ENCODE measurements at places on chromosomes 3 and 15. TPM values are rescaled to one million over a fixed set of nuclear protein-coding genes. Genes with fewer than 3 reads are reported as not detected.
A peak's percentile ranks its signal among the peaks of the same experiment; 100 is the strongest.

DNA sequence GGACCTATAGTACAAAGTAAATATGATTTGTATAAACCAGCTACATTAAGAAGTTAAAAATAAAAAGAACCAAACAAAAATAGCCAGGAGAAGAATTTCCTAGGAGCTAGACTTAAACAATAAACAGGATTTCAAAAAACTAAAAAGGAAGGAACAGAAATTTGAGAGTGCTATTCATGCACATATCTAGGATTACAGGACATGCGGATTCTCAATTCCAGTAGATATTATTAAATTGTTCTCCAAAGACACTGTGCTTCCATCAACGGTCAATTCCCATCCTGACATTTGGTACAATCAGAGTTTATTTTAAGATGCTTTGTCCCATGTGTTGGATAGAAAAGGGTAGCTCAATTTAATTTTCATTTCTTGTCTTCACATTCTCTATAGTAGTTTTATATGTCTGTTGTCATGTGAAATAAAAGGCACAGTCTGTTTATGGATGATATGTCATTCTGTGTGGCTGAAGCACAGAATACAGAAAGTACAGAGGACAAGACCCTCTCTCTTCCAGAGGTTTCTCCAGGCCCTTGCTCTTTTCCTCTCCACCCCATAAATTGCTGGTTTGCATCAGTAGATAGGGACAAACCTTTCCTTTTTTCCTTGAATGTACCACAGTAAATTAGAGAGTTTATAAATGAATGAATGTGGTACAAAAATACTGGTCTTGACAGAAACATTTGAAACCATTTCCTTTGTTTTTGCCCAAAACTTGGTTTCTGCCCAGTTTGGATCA is 3.5 kb downstream of the PLOD2 start:
- no peak for DNase-seq

The PARP3 gene
- total RNA-seq = 5.5 TPM

DNA sequence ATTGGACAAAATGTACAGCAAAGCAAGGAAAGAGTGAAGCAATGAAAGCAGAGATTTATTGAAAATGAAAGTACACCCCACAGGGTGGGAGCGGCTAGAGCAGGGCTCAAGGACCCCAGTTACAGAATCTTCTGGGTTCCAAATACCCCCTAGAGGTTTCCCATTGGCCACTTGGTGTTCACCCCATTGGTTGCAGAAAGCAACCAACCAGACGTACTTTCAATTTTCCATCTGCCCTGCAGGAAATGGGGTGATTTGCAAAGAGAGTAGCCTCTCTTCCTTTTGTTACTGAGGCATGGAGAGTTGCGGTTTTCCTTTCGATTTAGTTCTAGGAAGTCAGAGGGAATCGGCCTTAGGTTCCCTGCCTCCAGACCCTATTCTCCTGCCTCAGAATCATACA is 2.4 kb downstream of the PML start:
- DNase-seq = no peak

The CCR9 gene
- total RNA-seq = 0.48 TPM

DNA sequence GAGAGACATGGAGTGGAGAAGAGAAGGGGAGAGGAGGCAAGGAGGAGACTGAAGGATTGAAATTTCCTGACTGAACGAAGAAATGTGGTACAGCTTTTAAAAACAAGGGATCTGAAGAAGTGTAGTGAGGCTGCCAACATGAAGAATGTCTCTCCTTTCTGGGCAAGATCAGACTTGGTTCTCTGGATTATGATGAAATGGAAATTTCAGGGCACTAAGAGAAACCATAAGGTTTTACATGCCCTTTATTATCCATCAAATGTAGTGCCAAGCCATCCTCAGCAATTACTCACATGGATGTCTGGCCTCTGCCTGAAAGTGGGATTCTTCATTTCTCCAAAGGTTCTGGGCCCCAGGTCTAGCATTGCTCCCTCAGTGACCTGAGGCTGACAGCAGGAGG is 77.6 kb upstream of the CCDC80 start:
- DNase-seq = no peak

- DNase-seq = peak; percentile 79
Observed at GRCh38 chr15:100468285-100468684, 60.5 kb downstream of the CERS3 start.

The CLDN1 gene
- total RNA-seq = 14.0 TPM

DNA sequence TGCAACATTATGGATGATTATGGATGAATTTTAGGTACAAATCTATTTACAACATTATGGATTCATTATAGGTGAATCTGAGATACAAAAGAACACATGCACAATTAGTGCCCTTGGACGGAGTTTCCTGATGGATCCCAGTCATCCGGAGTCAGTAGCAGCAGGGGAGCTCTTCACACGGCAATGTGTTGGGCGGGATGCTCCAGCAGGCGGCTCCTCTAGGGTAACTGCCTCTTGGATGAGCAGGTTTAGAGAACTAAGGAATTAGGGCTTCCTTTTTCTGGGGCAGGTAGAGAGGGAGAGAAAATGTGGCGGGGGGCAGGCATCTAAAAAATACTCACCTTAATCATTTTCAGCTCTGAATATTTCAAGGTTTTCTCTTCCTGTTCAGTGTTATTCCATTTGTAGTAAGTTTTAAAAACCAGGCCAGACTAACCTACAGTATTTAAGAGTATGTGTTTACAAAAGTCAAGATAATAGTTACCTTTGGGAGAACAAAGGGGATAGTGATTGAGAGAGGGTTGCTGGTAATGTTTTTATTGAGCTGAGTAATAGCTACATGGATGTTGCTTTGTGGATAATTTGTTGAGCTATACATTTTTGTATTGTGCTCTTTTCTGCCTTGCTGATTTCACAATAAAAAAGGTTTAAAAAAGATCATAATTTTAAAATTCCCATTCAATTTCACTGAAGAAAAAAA is 27.4 kb upstream of the GOLM2 start:
- no peak for DNase-seq

DNA sequence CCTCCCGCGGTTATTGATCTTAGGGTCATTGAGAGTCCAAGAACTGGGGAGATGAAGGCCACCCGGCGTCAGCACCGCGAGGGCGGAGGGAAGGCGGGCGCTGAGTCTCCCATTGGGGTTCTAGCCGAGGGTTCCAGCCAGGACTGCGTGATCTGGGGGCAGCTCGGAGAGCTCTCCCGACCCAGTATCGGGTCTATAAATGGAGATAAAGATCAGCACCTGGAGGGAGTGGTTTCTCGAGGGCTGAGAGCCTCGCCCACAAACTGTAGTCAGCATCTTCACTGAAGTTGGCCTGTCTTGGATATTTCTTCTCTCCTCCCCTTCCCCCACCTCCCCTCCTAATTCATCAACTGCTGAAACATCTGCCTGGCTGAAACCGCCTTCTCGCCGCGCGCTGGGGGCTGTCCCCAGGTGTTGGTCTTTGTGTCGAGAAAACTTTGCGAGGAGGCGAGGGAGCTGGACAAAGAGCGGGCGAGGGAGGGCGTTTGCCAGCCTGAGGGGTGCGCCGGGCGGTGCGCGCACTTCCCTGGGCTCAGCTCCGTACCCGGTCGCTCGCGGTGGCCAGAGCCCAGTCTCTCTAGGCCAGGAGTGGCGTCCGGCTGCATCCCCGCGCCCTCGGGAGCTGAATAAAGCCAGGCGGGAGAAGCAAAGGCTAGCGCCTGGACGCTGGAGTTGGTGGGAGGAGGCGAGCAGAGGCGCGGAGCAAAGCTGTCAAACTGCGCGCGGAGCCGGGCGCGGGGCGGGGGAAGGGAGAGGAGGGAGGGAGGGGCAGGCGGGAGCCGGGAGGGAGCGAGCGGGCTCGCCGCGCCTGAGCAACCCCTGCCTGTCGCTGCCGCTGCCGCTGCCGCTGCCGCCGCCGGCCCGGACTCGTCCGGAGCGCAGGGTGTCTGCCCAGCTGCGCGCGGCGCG is at the start of gene ST8SIA2:
ST8SIA2 (plus strand) TSS at position 811 of the 909 bp plus-strand sequence. CDS start 184 bp downstream, outside the sequence.
- peak; percentile 32 for DNase-seq

- DNase-seq = no peak
Observed at GRCh38 chr15:57865294-57865693, 158.8 kb downstream of the POLR2M start.

The PRR23E gene
- not detected for total RNA-seq

The SNUPN gene
- 13.7 TPM for total RNA-seq

DNA sequence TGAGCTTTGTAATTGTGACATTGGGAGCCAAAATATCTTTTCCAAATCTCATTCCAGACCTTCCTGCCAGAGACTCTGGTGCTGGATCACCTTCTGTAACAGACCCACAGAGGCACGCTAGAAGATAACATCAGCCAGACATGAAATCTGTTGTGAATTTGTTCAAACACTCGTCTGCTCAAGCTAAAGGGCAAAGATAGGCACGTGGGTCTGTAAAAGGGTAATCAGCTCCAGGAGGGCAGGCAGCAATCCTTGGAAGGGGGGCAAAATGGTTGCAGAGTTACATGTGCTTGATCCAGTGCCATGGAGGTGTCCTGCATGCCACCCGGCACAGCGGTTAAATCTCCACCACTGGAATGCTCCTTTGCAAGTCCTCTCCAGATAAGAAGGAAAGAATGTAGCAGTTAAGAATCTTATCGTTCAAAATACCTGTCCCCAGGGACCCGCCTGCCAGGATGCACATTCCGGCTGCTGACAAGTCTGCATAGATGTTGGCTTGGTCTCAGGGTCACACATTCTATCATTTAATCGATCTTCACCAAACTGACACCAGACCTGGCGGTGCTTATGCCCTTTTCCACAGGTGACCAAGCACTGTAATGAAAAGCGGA is 74.8 kb downstream of the ADAMTS9 start:
- peak; percentile 64 for DNase-seq

The HCLS1 gene
- total RNA-seq = 31.3 TPM

The ATP13A4 gene
- 16.6 TPM for total RNA-seq

GRCh38 chr3:13348661-13349396 is 71.3 kb downstream of the NUP210 start:
- peak; percentile 46 for DNase-seq

The ACTC1 gene
- 194 TPM for total RNA-seq

DNA sequence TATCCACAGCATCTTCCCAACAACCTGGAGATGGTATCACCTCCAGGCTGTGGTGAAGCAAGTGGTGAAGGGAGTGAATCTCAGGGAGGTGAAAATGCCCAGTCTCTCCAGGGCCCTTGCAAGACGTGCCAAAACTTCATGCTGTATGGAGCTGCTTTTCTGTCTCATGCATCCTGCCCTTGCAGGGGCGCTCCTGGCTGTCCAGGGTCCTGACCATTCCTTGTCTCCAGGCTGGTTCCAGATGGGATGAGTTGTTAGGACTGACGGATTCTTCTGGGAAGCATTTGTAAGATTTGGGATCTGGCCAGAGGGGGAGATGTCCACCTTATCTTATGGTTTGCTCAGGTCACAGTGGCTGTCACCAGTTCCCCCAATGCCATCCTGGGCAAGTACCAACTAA is 15.8 kb downstream of the TGM4 start:
- no peak for DNase-seq

- no peak for DNase-seq
Observed at GRCh38 chr3:107401301-107401700, 24.1 kb downstream of the CCDC54 start.

The ZBTB20 gene
- 63.3 TPM for total RNA-seq

The FAM107A gene
- 2.6 TPM for total RNA-seq

DNA sequence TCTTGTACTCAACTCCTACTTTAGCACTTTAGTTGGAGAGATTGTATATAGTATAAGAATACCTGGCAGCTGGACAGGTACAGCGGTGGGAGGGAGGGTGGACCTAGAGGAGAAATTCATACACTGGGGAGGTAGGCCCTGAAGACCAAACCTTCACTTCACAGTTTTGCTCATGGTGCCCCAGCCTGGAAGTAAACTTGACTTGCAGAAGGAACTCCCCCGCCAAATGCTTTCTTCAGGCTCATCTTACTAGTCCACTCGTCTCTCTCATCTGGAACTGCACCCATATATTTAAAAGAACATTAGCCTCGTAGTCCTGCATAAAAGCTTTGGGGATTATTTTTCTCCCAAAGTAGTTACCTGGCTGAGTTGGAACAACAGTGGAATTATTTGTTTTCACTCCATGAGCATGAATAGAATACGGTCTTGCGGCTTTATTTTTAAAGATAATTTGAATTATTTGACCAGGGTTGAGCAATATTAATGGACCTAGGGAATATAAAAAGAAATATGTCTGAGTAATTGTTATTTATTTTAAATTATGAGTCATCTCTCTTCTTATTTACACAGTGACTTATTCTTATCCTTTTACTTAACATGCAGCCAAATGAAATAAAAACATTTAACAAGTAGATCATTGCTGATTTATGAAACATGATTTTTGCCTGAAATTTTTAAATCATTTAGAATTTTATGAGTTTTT is 25.5 kb upstream of the CP start:
- no peak for DNase-seq

The FAN1 gene
- total RNA-seq = 25.0 TPM

DNA sequence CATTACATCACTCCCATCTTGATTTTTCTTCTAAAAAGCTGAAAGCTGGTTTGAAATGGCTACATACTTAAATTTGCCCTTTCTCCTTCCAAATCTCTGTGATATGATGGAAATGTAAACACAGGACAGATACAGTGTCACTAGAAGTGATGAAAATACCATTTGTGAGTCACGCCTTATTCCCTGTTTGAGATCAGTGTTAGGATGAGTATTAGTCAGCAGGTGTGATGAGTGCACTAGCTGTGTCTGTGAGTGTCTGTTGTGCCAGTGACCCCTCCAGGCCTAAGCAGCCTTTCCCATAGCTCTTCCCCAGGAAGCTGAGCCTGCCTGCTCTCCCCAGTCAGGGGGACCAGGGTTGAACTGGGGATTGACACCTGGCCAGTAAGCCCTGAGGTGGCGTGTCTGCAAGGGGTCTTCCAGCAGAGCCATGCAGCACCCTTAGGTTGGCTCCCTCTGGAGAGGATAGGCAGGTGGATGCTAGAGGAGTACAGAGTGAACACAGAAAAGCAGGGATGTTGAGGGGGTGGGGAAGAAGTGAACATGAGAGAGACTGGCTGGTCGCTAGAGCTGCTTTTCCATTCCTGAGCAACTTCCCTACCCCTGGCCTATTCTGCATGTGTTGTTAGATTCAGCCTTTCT is 92.0 kb downstream of the PDE8A start:
- DNase-seq = no peak

All from umbilical cord (tissue), 2 donors.